ENCODE measurements at places on chromosomes 1 and 21.
A peak's percentile ranks its signal among the peaks of the same experiment; 100 is the strongest.

DNA sequence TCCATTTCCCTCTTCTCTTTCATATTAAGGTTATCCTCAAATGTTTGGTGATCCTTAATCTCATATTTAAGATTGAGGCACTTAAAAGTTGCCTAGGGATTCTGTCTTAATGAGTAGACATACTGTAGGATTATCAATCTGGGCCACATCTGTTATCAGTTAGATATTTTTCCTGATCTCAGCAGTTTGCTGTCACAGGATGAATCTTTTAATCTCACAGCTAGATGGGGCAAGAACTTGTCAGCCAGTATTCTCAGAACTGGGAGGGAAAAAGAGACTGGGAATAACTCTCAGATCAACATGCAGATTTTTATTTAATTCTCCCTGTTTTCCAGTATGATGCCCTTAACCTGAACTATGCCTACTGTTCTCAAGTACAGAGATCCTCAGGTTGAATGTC is 14.0 kb downstream of the ZNF644 start:
- DNase-seq, result no peak

DNA sequence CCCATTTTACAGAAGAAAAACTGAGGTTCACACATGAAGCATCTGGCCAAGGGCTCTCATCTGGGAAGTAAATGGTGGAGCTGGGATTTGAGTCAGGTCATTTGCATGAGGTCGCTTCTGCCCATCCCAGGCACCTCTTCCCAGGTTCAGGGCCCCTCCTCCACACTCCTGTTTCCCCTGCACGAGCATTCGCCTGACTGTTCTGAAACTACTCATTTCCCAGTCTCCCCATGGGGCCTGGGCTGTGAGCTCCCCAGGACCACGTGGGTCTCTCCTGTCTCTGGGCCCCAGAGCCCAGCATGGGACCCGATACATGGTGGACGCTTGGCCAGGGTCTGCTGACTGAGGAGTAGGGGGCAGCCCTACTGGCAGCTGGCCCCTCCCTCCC is 360.8 kb downstream of the MATN1 start:
- DNase-seq, result no peak

DNA sequence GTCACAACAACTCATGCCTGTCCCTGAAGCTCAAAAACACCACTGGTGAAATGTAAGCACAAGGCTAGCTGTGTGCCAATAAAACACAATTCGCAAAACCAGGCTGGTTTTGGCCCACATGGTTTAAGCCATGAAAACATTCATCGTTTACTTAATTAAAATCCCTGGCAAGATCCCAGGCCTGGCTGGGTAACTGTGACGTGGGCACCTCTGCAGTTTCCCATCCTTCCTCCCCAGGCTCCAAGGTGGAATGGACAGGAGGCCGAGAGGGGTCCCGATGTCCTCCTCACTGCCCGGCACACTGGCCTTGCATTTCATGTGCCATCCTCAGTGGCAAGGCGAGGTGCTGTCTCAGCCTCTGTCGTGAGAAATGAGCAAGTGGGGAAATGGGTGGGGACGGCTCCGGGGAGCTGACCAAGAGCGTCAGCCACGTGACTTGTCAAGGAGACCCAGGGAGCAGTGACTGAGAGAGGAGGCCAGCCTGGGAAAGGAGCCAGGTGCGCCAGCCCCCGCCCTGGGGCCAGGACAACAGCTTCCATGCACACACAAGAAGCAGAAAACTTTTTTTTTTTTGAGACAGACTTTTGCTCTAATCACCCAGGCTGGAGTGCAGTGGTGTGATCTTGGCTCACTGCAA is 153.1 kb upstream of the RAB4A start:
- no peak for DNase-seq

DNA sequence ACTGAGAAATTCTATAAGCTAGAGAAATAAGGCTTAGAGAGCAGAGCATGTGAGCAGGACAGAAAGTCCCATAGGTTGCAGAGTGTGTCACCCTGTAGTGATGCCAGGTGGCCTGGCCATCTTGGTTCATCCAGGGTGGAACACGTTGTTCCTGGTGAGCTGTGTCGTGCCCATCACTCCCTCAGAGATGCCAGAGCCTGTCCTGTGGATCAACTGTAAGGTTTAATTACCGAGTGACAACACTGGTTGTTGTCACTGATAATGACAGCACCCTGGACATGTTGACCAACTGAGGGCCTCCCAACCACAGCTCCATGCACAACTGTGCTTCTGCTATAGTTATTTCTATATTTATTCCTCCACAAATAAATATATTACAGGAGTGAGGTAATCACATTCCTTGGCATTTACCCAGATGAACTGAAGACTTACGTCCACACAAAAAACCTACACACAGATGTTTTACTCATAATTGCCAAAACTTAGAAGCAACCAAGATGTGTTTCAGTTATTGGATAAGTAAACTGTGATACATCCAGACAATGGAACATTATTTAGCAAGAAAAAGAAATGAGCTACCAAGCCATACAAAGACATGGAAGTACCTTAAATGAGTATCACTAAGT is 6.2 kb downstream of the C1orf198 start:
- DNase-seq, result no peak

- no peak for DNase-seq
Measured at GRCh38 chr1:32622205-32622604, 28.1 kb downstream of the ZBTB8OS start.

DNA sequence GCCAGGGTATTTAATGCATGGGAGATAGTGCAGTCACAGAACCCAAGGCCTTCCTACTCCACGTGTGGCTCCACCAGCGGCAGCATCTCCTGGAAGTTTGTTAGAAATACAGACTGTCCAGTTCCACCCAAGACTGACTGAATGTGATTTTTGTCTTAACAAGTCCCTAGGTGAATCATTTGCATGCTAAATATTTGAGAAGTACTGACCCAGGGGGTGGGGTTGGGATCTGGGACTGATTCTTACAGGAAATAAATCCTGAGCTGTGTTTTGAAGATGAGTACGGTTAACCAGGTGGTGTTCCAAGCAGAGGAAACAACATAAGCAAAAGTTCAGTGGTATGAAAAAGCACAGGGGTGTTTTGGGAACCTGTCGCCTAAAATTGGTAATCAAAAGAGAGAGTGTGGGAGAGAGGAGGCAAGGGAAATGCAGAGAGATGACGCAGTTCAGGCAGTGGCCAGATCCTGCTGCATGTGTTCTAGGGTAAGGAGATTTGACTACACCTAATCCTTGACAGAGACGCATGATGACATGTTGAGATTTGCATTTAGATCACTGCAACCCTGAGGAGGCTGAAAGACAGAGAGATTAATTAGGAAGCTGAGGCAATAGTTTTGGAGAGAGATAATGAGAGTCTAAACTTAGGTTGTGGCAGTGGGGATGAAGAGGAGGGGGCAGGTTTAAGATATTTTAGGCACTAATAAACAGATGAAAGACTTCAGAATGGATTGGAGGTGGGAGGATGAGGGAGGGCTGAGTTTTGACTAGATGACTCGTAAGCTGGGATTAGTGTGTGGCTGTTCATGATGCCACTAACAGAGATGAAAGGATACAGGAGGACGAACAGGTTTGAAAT is 3.7 kb upstream of the ZNF326 start:
- DNase-seq, result no peak

GRCh38 chr1:45079533-45079932 is 67.5 kb downstream of the UROD start:
- no peak for DNase-seq

- DNase-seq, result no peak
Measured at GRCh38 chr1:27531959-27532685, 42.2 kb upstream of the WASF2 start.

GRCh38 chr1:71276466-71276865 is 195.6 kb upstream of the ZRANB2 start:
- no peak for DNase-seq

GRCh38 chr1:55181666-55182065 is 33.5 kb downstream of the USP24 start:
- no peak for DNase-seq

GRCh38 chr21:44704636-44705001 is 6.8 kb downstream of the TSPEAR start:
- no peak for DNase-seq

- DNase-seq, result no peak
Measured at GRCh38 chr1:119974013-119974412, 77.7 kb upstream of the ADAM30 start.

- DNase-seq, result no peak
Measured at GRCh38 chr1:53579221-53580008, 120.2 kb downstream of the DMRTB1 start.

GRCh38 chr1:16137890-16138467 is 17.9 kb downstream of the EPHA2 start:
- DNase-seq, result no peak

DNA sequence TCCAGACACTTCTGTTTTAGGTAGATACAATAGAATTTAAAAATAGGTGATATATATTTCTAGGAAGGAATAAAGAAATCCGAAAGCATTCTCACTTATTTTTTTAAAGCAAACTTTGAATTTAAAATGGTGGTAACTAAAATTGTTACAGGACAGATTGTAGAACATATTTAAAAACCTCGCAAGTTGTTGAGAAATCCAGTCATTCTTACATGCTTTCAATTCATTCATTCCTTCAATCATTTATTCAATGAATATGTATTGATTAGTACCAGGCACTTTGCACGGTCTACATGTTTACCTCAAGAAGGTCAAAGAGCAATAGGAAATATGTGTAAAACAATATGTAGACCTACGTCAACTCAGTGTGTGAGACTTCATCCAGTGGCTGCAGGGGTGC is 189.9 kb upstream of the SNX7 start:
- no peak for DNase-seq

DNA sequence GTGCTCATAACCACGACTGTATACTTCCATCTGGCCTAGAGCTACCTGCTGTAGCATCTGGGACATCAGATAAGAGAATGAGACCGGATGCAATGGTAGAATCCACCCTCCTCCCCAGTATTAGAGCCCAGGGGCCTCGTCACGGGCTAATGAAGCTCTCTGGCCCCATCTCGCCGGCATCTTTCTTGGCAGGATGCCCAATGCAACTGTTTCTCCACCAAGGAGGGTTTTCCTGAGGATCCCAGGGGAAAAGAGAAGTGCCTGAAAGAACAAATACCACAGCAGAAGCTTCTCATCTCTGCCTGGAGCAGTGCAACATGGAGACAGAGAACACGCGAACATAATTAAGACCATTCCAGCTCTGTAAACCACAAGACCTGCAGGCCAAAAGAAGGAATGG is 80.0 kb downstream of the VWA5B1 start:
- DNase-seq, result peak; percentile 65

DNA sequence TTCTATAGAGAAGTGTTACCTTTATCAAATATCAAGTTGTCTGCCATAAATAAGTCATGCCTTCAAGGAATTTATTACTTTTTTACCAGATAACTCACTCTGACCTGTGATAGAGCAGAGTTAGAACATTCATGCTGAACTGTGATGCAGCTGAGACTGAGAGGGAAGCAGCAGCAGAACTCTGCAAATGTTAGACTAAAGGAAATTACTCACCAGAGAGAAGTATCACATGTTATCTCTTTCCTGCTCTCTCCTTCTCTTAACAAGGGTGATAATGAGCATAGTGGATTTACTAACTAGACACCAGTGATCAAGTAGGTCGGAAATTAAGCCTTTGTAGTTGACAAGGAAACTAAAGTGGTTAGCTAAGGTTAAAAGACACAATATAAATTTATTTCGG is 181.6 kb downstream of the RASAL2 start:
- no peak for DNase-seq

- DNase-seq, result no peak
Measured at GRCh38 chr1:244037252-244037651, 13.8 kb upstream of the ZBTB18 start.

- DNase-seq, result no peak
Measured at GRCh38 chr1:81517987-81518386, 282.7 kb upstream of the ADGRL2 start.

DNA sequence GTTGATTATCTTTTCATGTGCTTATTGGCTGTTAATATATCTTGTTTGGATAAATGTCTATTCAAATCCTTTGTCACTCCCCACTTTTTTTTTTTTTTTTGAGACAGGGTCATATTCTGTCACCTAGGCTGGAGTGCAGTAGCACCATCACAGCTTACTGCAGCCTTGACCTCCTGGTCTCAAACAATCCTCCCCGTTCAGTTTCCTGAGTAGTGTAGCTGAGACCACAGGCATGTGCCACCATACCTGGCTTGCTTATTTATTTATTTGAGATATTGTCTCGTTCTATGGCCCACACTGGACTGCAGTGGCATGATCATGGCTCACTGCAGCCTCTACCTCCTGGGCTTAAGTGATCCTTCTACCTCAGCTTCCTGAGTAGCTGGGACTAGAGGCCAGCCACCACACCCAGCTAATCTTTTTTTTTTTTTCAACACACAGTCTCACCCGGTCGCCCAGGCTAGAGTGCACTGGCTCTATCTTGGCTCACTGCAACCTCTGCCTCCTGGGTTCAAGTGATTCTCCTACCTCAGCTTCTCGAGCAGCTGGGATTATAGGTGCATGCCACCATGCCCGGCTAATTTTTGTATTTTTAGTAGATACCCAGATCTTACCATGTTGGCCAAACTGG is 13.9 kb upstream of the MYCL start:
- no peak for DNase-seq

DNA sequence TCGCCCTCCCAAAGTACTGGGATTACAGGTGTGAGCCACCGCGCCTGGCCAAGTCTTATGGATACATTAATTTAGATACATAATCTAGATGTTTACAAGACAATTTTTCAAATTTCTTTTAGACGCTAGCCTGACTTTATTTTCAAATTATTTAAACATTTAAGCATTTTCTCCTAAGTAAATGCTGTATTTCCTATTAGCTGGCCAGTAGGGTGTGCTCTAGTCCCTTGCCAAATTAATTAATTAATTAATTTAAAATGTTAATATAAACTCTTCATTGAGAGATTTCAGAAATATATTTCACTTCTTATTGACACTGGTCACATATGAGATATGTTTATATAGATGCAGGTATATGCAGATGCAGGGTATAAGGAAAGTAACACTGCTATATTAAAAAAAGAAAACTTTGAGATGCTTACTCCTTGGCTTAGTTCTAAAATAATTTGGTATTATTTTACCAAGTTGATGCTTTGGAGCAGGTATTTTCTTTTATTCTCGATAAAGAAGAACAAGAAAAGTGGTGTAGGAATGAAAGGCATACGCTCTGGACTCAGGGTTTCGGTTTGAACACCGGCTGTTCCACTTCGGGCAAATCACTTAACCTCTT is 5.2 kb upstream of the ERRFI1 start:
- DNase-seq, result no peak

DNA sequence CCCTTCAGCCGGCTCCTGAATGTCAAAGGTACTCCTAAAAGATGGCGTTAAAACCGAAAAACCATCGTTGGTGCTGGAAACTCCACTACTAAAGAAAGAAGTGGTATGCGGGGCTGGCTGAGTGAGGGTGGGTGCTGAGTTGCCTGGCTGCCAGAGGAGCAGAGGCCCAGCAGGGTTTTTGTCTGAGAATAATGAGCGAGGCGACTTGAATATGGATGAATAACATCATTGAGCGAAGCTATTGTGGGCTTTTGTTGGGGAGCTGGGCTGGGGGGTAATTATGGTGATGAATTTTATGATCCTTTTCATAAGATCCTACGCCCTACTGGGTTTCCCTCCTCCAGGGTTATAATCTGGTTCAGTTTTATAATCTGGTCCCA is 2.0 kb downstream of the PDPN start:
- no peak for DNase-seq
